ENCODE measurements at places on chromosomes 11 and 22. TPM values are rescaled to one million over a fixed set of nuclear protein-coding genes. Genes with fewer than 3 reads are reported as not detected.

- peak; percentile 39 for DNase-seq
Measured at GRCh38 chr22:40176921-40177737, 596 bp upstream of the TNRC6B start.

- DNase-seq = no peak
Measured at GRCh38 chr11:116420030-116420429, 352.8 kb downstream of the BUD13 start.

DNA sequence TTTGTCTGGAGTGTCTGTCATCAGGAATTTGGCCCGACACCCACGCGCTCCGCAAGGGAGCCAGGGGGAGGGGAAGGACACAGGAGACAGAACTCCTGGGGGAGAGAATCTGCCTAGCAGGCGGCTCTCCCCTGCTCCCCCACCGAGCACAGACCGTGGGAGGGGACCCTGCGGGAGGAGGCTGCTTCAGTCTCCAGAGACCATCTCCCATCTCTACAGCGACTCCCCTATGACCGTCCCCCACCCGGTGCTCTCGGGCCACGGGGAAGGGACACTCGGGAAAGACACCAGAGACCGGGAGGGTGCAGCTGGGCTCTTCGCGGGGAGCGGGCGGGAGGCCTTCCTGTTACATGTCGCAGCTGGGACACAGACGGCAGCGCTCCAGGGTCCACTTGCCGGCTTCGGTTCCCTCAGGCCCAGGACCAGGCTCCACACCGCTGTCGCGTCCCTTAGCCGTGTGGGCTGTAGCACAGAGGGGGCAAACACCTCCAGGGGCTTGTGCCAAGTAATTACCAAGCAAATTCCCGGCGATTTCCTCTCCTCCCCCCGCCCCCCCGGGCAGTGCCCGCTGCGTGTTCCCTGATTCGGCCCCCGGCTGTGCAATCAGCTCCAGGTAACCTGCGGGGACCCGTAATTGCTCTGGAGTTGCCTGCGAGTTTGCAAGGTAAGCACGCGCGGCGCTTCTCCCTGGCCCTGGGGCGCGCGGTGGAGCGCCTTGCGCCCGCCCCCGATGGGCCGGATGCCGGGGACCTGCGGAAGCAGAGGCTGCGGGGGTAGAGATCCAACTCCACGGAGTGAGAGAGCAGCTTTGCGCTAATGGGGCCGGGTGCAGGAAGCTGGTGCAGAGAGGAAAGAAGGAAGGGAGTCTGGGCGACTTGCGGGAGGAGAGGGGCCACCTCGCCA, 155.1 kb upstream of the CADM1 start:
- DNase-seq = no peak

DNA sequence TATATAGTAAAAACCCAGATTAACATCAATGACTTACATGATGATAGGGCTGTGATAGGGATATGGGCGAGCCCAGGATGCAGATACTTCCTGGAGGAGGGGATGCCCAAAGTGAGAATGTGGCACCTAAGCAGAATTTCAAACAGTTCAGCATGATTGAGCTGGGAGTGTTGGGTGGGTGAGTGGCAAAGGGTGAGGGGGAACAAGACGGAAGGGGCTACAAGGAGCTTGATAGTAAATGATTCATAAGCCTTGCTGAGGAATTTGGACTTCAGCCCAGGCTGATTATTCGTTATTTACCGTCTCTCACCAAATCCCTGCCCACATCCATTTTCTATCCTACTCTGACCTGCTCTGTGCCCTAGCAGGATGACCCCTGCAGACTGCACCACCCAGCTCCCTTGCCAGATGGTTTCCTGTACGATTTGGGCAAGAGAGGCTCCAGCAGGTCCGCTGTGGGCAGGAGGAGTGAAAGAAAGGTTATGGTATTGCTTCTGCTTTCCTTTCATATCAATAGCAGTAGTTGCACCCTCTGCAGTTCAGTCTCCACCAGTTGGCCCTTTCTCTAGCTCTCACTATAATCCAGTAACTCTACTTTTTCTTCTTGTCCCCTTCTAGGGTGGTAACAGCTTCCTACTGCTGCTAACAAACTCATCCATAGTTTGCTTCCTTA, 30.3 kb upstream of the SIK2 start:
- DNase-seq = no peak

DNA sequence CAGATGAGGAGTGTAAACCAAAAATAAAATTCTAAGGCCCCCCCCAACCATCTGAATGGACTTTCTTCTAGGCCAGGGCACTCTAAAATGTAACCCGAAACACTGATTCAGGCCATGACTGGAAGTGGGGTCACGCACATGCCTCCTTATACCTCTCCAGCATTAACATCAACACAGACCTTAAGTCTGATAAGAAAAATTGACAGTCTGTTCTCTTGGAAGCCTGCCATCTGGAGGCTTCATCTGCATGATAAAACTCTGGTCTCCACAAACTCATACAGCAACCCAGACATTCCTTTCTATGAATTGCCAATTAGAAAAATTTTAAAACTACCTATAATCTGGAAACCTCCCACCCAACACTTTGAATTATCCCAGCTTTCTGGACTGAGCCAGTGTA, 3.9 kb upstream of the SERGEF start:
- DNase-seq = no peak

GRCh38 chr11:44348721-44349120, 38.8 kb upstream of the ALX4 start:
- DNase-seq = no peak

GRCh38 chr11:96396637-96397036, 6.8 kb downstream of the JRKL start:
- no peak for DNase-seq

- no peak for DNase-seq
Measured at GRCh38 chr11:31779374-31779791, 31.7 kb downstream of the PAX6 start.

- no peak for DNase-seq
Measured at GRCh38 chr11:69424748-69425147, 56.7 kb upstream of the LINC01488 start.

DNA sequence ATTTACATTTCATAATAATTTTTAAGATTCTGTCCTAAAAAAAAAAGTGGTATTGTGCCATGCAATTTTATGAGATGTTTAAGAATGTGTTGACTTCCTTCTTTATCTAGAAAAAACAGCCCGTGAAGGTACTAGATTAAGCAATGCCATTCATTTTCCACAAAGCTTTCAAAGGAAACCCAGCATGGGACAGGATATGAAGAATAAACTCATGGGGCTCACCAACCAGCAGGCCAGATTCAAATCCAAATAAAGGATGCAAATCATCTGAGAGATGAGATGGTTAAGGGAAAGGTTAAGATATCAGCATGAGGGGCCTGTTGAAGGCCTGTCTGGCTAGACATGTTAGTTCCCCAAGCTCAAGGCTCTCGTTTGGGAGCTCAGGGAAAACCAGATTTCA, 199.1 kb downstream of the SWAP70 start:
- no peak for DNase-seq

DNA sequence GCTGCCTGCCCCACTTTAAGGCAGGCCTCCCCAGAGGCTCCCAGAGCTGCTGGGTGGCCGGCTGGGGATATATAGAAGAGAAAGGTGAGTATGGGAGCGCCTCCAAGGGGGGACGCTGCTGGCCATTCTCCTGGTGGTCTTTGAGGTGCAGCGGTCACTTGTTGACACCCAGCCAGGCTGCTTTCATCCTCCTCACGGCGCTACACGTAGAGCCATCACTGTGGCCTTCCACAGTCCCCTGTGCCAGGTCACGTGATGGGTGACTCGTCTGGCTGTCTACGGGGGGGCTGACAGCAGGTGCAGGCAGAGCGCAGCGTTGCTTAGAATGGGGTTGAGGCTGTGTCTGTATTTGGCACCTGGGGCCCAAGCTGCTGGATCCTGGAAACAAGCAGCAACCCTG, 1.9 kb downstream of the ACR start:
- peak; percentile 7 for DNase-seq

GRCh38 chr11:75298191-75298975, 53.1 kb downstream of the ARRB1 start:
- no peak for DNase-seq

- DNase-seq = no peak
Measured at GRCh38 chr11:76885390-76886097, 24.8 kb downstream of the ACER3 start.

DNA sequence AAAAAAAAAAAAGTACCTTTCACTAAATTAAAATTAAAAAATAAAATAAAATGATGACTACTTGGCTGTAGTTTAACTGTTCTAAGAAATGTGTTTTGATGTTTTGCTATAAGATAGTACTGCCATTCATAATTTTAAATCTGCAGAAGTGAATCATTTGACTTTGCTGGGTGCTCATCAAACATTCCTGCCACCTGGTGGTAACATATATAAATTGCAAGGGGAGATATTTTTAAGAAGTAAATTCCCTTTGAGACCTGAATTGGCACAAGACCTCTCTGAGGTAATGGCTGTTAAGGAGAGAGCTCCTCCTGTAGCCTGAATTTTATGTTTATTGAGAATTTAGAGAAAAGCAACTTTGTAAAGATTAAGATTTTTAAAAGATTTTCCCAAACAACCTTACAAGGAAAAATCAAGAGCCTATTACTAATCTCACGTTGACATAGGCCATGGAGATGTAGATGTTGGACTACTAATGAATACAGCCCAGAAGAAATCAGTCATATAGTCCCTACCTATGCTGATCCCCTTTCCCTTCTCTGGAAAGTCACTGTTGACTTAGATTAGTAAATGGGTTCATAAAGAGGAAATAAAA, 11.9 kb upstream of the NARS2 start:
- DNase-seq = no peak

DNA sequence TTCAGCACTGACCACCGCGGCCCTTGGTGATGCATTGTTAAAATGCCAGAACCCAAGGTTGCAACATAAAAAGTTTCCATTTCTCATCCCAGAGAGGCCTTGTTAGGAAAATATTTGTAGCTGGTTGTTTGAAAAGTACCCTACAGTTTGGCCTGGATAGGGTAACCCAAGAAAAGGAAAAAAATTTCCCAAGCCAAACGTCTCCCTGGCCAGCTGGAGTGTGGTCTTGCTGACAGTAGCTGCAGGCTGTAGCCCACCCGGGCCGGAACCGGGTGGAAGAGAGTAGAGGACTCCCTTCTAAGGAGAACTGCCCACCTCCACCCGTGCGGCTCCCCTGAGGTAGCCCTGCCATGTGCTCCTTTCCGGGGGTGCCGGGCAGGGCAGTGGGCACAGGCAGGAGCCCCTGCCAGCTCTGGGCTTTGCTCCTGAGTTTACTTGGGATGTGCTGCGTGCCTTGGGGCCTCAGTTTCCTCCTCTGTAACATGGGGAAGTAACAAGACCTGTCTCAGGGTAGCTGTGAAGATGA, 38.5 kb downstream of the IGHMBP2 start:
- DNase-seq = no peak

DNA sequence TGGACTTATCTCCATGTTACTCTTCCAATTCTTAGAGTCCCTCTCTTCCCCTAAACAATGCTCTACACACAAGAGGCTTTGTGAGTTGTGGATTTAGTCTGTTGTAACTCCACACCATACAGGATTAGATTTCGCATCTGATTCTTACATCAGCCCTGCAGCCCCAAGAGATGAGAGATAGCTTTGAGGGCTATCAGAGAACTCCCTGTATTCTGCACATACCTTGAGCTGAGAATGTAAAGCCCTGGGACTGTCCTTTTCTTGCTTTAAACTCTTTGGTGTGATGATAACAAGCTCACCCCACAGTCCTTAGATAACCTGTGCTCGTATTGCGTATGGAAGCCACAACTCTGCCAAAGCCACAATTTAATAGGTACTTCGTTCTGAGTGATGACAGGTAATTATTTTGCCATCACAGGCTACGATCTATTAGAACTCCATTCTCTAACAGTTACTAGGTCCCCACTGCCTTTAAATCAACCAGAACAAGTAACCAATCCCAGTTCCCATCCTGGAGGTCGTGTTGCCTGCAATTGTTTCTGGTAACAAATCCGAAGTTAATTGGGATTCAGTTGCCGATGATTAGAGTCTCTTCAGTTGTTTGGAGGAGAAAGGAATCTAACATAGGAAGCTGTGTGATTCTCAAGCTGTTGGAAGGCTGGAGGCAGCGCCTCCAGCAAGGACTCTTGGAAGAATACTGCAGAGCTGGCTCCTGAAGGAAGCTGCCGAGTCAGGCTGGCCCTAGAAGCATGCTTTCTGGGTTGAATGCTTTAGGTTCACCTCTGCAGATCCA, 1.3 kb upstream of the PARVG start:
- no peak for DNase-seq

GRCh38 chr11:12392672-12393071, 15.3 kb downstream of the PARVA start:
- DNase-seq = no peak

- DNase-seq = no peak
Measured at GRCh38 chr11:25859776-25860175, 472.2 kb upstream of the ANO3 start.

- DNase-seq = no peak
Measured at GRCh38 chr11:71252269-71252769, at the start of gene SHANK2. Gene SHANK2 (minus strand): TSS chr11:71252577. CDS start chr11:71147326, 105,251 bp downstream.

DNA sequence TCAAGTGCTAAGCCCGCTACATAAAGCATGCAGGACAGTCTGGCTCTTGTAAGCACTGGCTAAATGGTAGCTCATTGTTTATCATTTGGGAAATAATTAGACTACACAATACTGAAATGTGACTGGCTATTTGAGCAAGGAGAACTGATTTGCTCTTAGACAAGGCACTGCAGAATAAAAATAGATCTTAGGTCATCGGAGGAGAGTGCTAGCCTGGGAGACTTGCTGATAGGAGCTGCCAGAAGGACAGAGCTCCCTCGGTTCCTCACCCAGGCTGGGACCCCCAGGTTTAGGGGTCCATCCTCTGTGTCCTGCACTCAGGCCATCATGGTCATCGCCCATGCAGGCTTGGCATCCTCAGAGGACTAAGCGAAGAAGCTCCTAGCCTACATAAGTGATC, 184.4 kb upstream of the NCAM1 start:
- no peak for DNase-seq

DNA sequence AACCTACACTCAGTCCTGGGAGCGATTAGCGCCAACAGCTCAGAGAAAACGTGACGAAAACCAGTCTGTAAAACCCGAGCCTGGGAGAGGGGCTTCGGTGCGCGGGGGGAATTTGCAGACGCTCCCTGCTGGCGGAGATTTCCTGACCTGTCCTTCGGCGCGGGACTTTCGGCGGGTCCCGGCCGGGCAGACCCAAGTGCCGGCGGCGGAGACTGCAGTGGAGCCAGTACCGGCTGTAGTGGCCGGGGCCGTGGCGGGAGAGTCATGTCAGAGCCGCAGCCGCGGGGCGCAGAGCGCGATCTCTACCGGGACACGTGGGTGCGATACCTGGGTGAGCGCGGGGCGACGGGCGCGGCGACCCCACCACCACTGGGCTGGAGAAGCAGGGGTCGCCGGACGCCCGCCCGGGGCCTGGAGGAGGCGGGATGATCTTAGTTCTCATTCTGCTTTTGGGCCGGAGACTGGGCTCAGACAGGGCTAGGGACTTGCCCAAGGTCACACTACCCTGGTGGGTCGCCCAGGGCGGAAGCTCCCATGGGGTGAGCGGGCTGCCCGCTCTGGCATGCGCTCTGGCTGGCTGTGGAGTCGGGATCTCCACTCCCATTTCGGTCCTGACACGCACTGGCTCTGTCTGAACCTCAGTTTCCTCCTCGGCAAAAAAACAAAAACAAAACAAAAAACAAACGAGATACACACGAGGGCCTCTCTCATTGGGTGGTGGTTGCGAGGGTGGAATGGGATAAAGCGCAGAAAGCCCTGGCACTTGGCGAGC, at the start of gene MTFP1:
Gene MTFP1 (plus strand): TSS at position 153 of the 772 bp plus-strand sequence. CDS start 112 bp downstream, at position 265.
- peak; percentile 40 for DNase-seq

- no peak for DNase-seq
Measured at GRCh38 chr11:1547467-1548098, 24.5 kb downstream of the DUSP8 start.

Gene CYB5R2
- 8.1 TPM for total RNA-seq

Gene OTUB1
- total RNA-seq = 72.4 TPM

Gene MMP7
- total RNA-seq = 1,865 TPM

Gene MS4A7
- 39.8 TPM for total RNA-seq

Gene PAMR1
- total RNA-seq = 7.6 TPM

Gene MAML2
- total RNA-seq = 14.3 TPM

Gene OLFML1
- 12.9 TPM for total RNA-seq

Gene ADAMTS15
- total RNA-seq = 3.2 TPM

Data from mucosa of gallbladder (tissue), 1 donor.